ENCODE measurements at places on chromosomes 2 and 18.

- no peak for DNase-seq
Observed at GRCh38 chr2:119076713-119077112, 81.8 kb downstream of the C1QL2 start.

DNA sequence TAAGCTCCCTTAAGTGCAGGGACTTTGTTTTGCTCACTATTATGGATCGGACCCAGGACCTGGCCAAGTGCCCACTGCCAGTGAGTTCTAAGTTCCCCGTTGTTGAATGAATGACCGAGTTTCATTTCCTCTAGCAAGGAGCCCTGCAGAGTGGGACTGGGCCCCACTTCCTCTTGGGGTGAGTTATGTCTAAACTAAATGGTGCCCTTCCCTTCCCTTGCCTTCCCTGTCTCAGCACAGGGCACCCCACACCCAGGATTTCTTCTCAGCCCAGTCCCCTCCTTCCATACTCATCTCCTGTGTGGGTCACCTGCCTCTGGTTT lies 195.3 kb upstream of the HS6ST1 start:
- no peak for DNase-seq

DNA sequence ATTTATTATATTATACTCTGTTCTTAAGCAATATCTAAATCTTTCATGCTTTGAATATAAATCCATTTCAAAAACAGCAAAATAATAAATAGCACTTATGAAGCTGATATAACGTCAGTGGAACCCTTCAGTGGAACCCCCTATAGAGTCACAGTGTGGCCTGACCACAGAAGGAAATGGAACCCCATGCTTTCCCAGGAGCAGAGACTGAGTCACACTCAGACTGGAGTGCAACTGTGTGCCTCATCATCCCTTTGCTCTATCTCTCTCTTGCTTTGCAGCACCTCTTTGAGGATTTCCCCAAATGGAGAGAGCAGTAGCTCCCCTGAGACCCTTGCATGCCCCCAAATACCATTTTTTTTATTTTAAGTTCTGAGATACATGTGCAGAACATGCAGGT lies 13.1 kb downstream of the NXPH2 start:
- DNase-seq, result no peak

DNA sequence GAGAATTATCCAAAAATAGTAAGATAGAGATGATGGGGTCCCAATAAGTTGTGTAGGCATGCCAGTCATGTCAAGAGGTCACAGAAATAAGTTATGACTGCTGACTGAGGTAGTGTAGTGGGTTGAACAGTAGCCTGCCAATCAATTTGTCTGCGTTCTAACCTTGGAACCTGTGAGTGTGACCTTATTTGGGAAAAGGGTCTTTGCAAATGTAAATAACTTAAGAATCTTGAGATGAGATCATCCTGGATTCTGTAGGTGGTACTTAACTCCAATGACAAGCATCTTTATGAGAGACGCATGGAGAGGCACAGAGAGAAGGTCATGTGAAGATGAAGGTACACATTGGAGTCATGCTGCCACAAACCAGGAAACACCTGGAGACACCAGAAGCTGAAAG lies 31.0 kb downstream of the ACVR1 start:
- DNase-seq, result no peak

GRCh38 chr18:45602926-45603325 lies 12.3 kb upstream of the SLC14A2 start:
- DNase-seq, result no peak

All from NCI-H1436 (cell line).